ENCODE measurements at places on chromosomes 4 and X.

DNA sequence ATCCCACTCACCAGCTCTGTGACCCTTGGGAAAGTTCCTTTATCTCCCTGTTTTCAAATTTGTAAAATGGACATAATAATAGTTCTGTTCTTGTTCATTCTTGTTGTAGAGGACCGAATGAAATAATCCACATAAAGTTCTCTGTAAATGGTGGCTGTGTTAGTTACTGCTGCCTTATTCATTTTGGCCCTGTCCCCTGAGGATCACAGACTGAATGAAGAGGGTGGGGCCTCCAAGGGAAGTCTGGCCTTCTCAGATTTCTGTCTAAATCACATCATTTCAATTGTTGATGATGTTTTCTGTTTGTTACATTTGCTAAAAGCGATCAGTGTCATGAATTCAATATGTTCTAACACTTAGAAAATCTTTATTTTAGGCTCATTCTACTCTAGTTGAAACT lies 117.9 kb downstream of the PPEF1 start:
- no peak for DNase-seq

- no peak for DNase-seq
These were observed 140.2 kb downstream of the LDB2 start for GRCh38 chr4:16758255-16758654.

- DNase-seq: no peak
These were observed 44.1 kb downstream of the TEC start for GRCh38 chr4:48225368-48226141.

- no peak for DNase-seq
These were observed 30.3 kb downstream of the OPHN1 start for GRCh38 chrX:68403038-68403437.
